ENCODE measurements at places on chromosomes 3 and 15.

GRCh38 chr3:135191708-135192107, 396.6 kb downstream of the EPHB1 start:
- DNase-seq = no peak

GRCh38 chr3:36784138-36784635, 19.8 kb upstream of the DCLK3 start:
- DNase-seq = no peak

DNA sequence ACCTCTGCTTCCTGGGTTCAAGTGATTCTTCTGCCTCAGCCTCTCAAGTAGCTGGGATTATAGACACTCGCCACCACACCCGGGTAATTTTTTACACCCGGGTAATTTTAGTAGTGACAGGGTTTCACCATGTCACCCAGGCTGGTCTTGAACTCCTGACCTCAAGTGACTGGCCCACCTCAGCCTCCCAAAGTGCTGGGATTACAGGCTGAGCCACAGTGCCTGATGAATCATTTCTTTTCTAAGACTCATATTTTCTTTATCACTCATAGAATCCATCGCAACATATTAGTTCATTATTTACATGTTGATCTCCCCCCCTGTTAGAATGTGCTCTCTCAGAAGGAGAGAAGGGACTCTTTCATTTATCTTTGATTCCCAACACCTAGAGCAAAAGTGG, 109.5 kb upstream of the PTPRG start:
- DNase-seq = no peak

GRCh38 chr3:147218965-147219364, 187.4 kb downstream of the ZIC4 start:
- no peak for DNase-seq

GRCh38 chr15:47299846-47300434, 417.4 kb upstream of the SEMA6D start:
- no peak for DNase-seq

DNA sequence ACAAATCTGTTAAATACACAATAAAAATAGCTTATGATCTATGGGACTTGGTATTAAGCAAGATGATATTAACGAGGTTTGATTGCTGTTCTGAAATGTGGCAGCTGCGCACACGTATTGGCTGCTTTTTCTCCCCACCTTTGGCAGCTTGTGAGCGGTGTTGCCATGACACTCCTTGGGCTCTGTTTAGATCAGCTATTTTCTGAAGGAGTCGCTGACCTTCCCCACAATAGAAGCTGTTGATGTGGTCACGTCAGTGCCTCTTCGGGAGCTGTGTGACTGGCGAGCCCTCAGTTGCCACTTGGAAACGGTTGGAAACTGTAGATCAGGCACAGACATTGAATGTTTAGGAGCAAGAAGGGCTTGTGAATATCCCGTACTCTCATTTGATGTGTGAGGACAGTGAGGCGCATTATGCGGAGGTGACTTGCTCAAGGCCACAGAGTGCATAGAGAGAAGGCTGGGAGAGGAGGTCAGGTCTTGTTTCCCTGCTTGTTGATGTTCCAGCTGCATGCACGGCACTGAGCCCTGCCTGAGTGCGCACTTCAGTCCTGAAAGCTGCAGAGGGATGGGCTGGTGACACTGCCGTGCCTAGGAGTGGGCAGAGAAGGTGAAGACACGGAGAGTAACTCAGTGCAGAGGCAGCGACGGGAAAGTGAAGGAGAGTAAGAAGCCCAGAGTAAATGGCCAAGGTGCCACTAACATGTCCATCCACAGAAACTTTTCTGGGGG, 198.4 kb downstream of the LPP start:
- DNase-seq = no peak

- no peak for DNase-seq
Measured at GRCh38 chr15:31393444-31394091, 66.9 kb downstream of the KLF13 start.

DNA sequence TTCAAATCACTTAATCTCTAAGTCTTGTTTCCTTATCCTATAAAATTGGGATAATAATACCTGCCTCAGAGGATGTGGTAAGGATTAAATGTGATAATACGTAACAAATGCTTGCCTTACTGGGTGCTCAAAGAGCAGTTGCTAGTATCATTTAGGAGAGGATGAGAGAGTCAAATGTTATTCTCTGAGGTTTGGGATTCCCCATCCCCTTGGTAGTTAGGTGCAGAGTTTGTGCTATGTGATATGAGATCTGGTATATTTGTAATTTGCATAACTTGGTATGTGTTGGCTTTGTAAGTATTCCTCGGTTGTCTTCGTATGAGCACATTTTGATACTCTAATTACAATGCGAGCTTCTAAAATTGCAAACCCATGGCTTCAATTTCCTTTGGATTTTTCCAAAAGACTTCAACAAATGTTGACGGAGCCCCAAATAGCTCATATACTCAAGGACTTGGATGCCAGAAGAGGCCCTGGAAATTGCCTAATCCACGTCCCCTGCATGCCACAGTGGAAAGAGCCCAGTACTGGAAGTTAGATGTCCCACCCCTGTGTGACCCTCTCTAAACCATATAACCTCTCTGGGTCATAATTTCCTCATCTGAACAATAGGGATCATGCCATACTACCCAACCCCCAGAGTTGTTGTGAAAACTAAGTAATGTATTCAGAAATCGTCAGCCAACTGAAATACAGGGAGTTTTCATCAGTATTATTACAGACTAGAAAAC, 85.0 kb downstream of the FBN1 start:
- no peak for DNase-seq

DNA sequence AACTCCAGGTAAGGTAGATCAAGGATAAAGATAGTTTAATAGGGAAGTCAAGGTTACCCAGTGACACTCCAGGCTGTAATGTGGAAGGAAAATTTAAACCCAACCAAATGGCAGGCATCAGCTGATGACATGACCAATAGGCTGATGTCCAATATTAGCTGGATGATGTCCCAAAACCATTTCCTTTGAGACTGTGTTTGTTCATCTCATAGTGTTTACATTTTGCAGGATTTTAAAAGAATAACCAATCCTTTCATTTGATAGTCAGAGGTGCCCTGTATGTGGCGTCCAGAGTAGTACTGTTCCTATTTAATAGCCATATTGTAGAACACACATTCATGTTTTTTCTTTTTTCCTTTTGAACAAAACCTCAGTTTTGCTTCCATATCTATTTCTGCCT, 23.3 kb upstream of the TMEM158 start:
- DNase-seq = no peak

- DNase-seq = peak; percentile 53
Measured at GRCh38 chr15:41512940-41513505, 604 bp downstream of the LTK start.

- DNase-seq = peak; percentile 22
Measured at GRCh38 chr3:46285931-46286619, 43.8 kb downstream of the CCR3 start.

GRCh38 chr3:174758943-174759342, 100.2 kb upstream of the NAALADL2 start:
- no peak for DNase-seq

- DNase-seq = no peak
Measured at GRCh38 chr3:70811880-70812279, 499.4 kb upstream of the MDFIC2 start.

DNA sequence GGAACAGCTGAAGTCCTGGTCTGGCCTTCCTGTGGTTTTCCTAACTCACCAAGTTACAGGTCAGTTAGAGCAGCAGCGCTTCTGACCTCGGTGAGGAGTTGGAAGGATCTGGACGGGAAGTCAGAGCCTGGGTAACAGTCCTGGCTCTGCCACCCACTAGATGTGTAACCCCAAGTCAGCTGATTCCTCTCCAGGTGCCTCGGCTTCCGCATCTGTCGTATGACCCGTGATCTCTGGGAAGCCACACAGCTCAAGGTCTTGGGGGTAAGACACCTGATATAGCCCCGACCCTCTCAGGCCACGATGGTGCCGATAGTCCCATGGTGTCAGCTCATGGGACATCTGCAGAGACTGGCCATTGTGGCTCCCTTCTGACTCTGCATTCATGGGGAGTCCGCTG, 8.3 kb upstream of the PIGZ start:
- peak; percentile 14 for DNase-seq

- no peak for DNase-seq
Measured at GRCh38 chr3:186512570-186513302, 31.4 kb downstream of the CRYGS start.

GRCh38 chr3:13618836-13619235, 69.9 kb downstream of the FBLN2 start:
- DNase-seq = no peak

DNA sequence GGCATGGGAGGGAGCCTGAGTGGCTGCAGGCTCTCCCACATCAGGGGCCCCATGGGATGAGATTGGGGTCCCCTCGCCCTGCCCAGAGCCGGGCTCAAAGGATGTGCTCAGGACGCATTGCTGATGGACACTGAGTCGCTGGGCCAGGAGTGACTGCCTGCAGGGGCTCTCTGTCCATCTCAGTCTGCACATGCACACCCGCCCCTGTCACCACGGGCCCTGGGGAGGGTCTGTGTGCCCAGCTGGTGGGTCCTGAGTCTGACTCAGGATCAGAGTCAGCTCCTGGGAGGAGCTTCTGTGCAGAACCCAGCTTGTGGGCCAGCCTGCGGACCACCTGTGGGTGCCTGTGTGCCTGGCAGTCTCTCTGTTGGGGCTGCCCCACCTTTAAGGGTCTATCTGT, 18.1 kb downstream of the STAB1 start:
- no peak for DNase-seq

DNA sequence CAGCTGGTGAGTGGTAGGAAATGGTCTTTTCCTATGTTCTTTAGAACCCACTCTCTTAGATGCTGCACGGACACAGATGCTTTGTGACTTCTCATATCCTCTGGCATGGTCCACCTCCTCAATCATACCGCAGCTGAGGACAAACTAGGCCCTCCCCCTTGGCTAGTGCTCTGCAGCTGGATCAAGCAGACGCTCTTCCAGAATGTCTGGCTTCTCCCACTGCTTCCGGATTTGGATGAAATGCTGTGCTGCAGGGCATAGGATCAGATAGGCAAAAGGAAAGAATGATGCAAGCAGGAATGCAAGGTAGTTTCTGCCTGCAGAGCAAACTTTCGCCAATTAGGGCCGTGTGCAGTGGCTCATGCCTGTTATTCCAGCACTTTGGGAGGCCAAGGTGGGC, 75.7 kb upstream of the SLC4A7 start:
- DNase-seq = no peak

- DNase-seq = no peak
Measured at GRCh38 chr15:91953432-91953831, 99.9 kb downstream of the SLCO3A1 start.

- DNase-seq = no peak
Measured at GRCh38 chr3:154762486-154762885, 317.6 kb upstream of the MME start.

- DNase-seq = no peak
Measured at GRCh38 chr15:96066126-96066525, 264.4 kb upstream of the NR2F2 start.

DNA sequence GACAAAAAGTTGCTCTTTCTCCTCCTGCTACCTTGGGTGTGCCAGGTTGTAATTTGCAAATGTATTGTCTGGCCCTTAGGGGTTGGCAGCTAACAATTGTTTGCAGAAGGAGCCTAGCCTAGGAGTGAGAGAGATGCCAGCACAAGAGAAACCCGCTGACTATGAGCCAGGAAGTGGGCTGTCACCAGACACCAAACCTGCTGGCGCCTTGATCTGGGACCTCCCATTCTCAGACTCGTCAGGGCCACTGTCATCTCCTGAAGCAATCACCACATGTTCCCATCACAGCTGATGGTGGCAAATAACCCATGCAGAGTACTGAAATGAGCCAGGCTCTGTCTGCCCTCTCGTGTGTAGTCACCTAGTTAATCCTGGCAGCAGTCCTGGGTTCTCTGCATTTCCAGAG, 406.4 kb upstream of the NPAP1 start:
- no peak for DNase-seq

GRCh38 chr15:43913026-43913780, 86.4 kb downstream of the WDR76 start:
- no peak for DNase-seq

DNA sequence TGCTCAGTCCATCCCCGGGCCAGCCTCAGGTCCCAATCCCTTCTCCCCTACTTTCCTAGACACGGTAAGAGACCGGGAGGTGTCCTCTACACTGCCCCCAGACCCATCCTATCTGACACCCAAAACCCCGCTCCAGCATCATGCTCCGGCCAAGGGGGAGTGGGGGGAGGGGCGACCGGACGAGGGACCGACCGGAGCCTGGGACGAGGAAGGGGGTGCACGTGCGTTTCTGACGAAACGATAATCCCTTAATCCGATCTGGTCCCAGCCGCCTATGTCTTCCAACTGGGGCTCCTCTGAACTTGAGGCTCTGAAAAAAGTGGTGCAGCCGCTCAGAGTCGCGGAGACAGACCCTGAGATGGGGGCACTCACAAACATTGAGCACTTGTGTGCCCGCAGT, 494 bp downstream of the CPLX3 start:
- no peak for DNase-seq

- DNase-seq = no peak
Measured at GRCh38 chr15:31279221-31280045, 47.2 kb upstream of the KLF13 start.

- peak; percentile 91 for DNase-seq
Measured at GRCh38 chr3:72482589-72483321, 365.5 kb downstream of the SHQ1 start.
